Stimulated activated CD4-positive, alpha-beta T cell treated with anti-CD3 and anti-CD28 coated beads, TNF-alpha, amount 100 ng/mL, for 1 hour (primary cell): ENCODE measurements at places on chromosomes 4 and X.

DNA sequence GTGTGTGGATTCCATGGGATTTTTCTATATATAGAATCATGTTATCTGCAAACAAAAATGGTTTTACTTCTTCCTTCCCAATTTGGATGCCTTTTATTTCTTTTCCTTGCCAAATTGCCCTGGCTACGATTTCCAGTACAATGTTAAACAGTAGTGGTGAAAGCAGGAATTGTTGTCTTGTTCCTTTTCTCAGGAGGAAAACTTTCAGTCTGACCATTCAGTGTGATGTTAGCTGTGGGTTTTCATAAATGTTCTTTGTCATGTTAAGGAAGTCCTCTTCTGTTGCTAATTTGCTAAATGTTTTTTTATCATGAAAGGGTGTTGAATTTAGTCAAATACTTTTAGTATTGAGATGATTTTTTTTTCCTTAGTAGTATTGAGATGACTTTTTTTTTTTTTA lies 10.9 kb downstream of the SAP30 start:
- no peak for DNase-seq

- no peak for DNase-seq
These were observed 8.8 kb downstream of the DDX53 start for GRCh38 chrX:23008431-23009099.

- no peak for DNase-seq
These were observed 43.9 kb upstream of the CCDC149 start for GRCh38 chr4:24956763-24957162.

DNA sequence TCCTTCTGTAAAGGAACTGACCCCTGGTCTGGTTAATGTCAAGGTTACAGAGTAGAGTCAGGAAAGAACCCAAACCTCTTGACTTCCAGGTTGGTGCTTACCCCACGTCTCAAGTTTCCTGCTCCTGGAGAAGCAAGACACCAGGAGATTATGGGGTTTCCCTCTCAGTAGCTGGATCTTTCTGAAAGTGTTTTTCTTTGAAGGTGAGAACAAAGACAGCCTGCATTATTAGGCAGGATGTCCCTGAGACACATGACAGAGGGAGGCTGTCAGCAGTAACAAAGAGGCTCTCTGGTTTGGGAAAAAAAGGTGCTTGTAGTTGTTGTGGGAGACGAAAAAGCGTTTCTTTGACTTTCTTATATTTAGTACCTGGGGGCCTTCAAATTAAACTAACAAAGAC lies 44.7 kb upstream of the IGFBP7 start:
- no peak for DNase-seq

GRCh38 chr4:175813204-175813603 lies 1.1 kb upstream of the GPM6A start:
- no peak for DNase-seq

- DNase-seq: no peak
These were observed 41.9 kb downstream of the HELQ start for GRCh38 chr4:83413676-83414075.

DNA sequence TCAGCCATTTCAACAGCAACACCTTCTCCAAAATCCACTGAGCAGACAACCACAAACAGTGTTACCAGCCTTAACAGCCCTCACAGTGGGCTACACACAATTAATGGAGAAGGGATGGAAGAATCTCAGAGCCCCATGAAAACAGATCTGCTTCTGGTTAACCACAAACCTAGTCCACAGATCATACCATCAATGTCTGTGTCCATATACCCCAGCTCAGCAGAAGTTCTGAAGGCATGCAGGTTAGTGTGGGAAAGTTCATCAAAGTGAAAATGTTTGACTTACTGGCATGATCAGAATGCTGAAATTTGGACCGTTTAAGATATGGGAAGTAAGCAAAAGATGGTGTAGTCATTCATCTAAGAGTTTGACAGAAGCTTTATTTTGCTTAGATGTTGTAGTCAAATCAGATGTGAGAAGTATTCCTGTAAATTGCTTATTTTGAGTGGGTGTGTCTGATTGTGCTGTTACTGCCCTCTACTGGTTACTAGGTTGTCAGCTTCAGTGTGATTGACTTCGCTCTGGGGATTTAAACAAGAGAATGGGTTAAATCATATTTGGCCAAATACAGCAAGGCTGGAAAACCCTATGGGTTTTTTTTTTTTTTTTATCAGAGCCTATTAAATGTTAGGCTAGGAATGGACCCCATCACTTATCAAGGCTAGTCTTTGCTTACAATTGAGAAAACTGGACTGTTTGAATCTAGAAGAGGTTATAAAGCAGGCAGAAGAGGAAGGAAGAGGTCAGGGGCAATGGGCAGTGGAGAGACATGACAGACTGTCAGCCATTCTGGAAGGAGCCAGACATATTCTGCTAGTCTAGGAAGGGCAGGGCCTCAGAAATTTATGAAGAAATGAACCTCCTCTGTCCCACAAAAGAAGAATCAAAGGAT lies 130.3 kb downstream of the DIPK2B start:
- DNase-seq: no peak

- DNase-seq: no peak
These were observed at the start of gene WDFY3 for GRCh38 chr4:84966382-84967242. Gene WDFY3 (minus strand): TSS chr4:84966690. CDS start chr4:84860591, 106,099 bp downstream.

DNA sequence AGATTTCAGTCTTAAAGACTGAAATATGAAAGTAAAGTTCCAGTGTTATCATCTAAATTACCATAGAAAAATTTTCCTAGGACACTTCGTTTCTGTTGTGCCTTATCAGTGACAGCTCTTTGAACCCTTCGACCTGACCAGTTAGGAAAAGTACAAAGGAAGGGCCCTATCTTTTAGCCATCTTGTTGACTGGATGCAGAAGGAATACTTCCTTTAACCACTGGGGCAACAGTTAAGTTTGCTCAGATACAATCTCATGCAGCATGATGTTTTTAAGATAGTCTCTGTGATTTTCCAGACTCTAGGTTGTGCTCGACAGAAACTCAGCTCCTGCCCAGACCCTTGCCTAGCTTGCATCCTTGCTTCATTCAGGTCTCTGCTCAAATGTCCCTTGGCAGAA lies 210.5 kb upstream of the RPS6KA3 start:
- no peak for DNase-seq

DNA sequence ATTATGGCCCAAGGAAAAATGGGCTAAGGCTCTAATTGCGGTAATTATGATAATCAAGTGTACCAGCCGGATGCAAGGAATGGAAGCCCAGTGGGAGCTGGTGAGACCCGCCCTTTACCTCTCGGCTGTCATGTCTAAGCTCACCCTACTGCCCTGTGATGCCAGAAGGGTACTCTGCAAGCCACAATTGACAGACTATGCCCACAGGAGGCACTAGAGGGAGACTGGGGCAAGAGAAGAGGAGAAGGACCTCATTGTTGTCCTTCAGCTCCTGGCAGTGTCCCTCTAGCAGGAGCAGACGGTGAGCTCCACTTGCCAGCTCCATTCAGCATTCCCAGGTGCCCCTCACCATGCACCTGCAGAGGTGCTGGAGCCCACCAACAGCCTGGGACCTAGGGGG lies 141.8 kb downstream of the SMIM20 start:
- no peak for DNase-seq

DNA sequence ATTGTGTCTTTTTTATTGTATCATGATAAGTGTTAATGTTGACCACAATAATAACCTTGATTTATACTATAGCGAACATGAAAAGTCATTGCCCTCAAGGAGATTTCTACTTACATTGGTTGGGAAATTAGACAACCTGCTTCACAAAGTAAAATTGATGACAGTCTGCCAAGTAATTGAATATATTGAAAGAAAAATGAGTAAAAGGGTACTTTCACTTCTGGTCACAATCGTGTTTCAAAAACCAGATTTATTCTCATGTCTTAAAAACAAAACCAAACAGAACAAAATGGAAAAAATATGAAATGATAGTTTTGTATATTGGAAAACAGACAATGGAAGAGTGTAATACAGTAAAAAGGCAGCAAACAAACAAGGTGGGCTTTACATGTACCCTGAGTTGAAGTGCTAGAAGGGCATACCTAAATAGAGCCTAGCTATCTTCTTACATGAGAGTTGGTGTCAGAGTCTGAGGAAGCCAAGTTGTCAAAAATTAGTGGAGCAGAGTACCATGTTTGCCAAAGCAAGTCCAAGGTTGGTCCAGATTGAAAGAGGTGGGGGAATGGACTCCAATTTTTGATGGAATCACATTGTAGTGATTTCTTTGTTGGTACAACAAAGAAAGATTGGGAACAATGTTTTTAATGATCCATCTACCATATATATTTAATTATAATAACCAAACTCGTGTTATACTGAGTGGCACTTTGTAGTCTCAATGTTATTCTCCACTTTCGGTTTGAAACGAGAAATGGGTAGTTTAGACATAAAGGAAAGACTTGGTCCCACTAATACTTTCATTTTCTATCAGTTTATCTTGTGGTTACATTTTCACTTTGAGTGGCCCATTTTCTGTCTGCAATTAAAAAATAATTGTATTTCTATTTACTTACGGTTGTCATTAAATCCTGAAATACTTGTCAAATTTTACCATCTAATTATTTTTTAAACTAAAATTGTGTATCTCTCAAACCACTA lies 775.6 kb downstream of the STIM2 start:
- DNase-seq: no peak

DNA sequence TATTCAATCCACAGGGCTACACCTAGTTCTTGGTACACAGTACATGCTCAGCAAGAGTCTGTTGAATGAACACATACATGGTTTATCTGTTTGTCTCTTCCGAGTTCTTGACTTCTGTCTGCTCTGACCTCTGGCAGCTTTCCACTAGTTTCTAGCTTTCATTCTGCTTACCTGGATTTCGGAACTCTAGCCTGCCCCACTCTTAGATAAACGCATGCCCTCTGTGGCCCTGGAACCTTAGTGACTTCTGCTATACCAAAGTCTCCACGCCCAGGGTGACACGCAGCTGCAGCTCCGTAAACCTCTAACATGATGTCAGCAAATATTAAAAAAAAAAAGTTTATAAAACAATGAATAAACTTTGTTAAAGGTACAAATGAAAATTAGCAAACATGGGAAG lies 1.3 kb upstream of the SLC25A4 start:
- no peak for DNase-seq

DNA sequence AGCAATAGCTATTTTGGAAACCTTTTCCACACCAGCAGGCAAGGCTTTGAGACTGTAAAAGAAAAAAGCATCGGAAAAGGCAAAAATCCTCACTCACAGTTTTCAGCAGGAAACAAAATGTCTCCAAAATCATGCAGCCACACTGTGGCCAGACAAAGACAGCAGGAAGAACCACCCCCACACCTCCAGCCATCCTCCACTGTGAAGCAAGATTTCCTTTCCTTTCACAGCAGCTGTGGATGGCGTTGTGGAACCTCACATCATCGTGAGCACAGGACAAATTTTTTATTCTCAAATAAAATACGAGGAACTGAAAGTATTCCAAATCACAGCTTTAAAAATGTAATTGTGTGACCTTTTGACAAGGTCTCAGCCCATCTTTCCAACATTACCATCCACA lies 351.7 kb upstream of the NOCT start:
- DNase-seq: no peak

DNA sequence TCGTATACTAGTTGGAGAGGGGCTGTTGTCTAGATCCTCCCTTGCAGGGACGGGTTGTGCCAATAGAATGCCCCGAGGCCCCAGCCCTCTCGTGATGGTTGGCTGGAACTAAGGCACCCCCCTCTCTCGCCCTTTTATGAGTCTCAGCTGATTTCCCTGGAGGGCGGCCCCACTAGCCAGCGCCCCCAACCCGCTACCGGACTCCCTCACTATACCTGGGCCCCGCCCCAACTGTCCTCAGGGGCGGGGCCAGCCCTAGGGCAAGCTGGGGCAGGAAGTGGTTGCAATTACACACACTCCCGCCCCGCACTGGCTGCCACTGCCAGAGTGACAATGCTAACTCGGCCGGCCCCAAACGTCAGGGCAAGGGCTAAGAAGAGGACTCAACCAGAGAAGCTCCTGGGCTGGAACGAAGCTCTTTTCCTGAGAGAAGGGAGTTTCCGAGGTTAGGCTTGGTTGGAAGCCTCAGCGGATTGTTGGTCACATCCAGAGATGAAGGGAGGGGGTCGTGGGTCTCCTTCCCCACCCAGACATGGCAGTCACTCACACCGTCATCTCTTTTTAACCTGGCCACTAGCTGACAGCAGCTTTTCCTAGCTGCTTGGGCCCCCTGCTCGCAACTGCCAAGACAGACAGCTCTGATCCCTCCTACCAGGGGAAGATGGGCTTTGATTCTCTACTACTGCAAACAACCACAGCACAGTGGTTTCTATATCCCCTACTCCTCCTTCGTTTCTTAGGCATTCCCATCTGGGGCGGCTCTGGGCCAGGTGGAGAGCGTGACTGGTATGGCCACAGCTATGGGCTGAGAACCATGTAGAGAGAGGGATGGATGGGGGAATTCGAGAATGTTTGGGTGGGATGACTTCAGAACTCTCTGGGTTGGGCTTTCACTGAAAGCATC lies 21.0 kb upstream of the BCORL1 start:
- no peak for DNase-seq

DNA sequence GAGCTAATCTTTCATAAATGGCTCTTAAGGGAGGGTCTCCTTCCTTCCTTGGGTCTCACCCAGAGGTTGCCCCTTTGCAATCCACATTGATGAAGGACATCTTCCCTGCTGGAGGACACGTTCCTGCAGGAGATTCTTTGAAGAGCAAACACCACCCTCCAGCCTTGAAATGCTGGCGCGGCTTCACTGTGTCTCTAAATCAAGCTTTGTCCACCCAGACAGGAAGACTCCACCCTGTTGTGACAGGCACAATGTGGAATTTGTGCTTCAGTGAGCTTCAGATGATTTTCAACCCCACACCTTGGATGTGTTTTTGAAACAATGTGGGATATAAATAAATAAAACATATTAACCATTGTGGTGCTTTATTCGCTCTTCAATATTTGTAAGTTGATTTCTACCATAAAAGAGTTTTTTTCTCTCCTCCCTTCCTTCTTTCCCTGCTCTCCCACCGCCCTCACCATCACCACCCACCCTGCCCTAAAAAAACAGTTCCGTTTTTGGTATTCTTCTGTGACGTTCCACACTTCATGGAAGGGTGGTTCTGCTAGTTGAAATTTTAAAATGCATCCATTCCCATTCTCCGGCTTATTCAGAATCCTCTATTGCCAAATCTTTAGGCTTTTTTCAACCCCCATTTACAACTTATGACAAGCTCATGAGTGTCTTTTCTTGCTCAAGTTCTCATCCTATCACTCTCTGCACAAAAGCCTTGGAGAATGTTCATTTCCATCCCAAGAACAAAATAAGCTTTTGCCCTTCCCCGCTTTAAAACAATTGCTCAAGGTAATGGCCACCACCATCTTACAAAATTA lies 264.3 kb downstream of the RAPGEF2 start:
- DNase-seq: no peak

DNA sequence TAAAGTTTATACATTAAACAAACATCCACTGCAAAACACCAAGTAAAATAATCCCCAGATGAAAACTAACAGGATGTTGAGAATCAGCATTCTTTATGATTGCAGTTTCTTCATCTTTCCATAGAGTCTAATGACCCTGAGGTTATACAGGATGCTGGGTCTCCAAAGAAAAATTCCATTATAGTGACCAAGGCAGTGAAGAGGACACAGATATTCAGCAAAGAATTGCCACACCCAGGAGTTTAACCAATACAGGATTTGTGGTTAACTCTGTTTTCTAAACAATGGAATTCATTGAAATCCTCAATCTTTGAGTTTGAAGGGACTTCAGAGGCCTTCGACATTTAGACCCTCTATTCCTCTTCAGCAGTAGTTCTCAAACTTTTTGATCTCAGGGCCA lies 76.2 kb upstream of the ESX1 start:
- DNase-seq: no peak

GRCh38 chrX:72080150-72080549 lies 51.6 kb downstream of the RTL5 start:
- DNase-seq: no peak

GRCh38 chrX:113370006-113370405 lies 529.4 kb upstream of the AMOT start:
- no peak for DNase-seq

GRCh38 chr4:5973033-5973432 lies 45.2 kb downstream of the C4orf50 start:
- DNase-seq: no peak
